ENCODE measurements at places on chromosomes 5 and 9.

DNA sequence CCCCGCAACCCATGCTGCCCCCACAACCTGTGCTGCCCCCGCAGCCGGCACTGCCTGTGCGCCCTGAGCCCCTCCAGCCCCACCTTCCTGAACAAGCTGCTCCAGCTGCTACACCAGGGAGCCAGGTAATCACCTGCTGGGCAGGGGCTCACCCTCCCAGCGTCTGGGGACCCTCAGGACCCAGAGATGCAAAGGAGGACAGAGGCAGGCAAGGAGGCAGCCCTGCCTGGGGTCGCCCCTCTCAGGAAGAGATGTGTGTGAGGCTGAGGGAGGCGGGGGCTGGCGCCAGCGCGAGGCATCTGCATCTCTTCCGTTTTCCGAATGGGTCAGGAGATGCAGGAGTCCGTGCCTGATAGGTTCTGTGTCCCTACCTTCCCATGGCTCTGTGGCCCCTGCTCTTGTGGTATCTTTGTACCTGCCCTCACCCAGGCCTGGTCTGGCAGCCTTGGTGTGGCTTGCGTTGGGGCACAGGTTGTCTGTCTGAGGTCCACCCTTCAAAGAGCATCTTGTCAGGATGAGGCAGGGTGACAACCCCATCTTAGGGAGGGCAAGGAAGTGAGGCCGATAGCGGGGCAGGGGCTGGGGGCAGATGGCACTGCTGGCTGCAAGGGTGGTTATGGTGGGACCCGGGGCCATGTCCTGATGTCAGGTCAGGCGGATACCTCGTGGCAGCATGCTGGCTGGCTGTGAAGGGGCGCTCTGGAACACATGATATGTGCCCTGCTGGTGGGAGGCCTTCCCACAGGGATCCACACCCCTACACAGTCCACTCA is 75.7 kb downstream of the WNK2 start:
- peak; percentile 74 for DNase-seq

GRCh38 chr9:17135295-17136160 is 688 bp downstream of the CNTLN start:
- DNase-seq = peak; percentile 90

DNA sequence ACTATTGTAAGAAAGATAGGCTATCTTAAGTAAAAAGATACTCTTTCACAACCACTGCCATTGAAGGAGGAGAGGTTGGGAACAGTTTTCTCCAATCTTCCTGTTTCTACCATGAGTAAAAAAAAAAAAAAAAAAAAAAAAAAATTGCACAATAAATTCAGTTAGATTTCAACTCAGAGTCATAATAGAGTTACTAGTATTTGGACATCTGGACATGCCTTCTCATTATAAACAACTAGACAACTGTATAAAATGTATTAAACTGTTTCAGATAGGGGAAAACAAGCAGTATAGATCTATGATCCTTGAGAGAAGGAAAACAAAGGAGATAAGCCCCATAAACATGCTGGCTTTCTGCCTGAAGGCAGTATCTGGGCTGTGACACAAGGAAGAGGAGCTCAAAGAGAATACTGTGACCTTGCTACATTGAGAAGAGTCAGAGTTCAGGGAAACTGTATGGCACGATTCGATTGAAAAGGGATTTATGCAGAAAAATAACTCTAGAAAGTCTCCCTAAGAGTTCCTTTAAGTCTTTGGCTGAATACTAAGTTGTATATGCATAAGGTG is 249.2 kb upstream of the POU5F2 start:
- no peak for DNase-seq

- no peak for DNase-seq
Observed at GRCh38 chr9:98488571-98489312, 220.0 kb downstream of the GABBR2 start.

DNA sequence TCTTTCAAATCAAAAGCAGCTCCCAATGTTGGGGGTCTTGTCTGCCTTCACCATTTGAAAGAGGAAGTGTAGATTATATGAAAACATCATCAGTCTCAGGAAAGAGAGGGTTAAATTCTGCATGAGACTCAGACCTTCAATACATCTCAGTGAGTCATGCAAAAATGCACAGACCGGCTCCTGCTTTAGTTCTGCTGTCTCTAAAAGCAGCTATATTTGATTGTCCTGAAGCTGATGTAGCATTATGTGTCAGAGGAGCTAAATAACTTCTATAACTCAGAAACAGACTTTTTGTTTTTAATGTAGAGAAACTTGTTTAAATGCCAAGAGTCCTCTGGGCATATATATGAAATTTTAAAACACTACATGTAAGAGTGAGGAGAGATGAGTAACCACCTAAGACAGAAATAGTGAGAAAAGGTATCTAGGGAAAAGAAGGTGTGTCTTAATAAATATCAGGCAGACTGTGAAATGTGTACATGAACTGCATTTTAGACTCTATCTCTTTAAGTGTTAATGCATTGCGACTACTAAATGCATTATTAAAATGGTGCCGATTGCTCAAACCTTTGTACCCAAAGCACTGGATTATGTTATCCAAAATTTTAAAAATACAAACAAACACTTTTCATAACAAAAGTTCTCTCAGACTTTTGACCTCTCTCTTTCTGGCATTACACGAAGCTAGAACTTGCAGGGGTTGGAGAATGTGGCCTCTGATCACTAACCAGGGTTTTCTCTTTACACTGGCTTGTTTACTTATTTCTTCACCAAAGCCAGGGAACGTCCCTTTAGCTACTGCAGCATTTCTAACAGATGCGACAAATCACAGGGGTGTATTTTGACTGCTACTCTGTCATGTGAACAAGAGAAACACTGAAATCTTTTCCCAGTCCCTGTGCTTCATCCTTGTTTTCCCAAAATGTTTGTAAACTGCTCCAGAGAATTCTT is 302.3 kb downstream of the ARL15 start:
- DNase-seq = no peak

DNA sequence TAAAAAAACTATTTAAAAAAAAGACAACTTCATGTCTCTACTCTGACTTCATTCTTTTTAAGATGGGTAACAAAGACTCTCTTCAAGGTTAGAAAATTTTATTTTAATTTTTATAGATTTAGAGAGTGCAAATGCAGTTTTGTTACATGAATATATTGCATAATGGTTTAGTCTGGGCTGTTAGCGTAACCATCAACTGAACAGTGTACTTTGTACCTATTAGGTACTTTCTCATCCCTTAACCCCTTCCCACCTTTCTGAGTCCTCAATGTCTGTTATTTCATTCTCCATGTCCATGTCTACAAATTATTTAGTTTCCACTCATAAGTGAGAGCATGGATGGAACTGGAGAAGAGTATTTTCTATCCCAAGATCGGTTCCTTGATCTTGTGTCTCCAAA is 16.8 kb downstream of the TLR4 start:
- DNase-seq = no peak

GRCh38 chr5:81242906-81243436 is 9.8 kb downstream of the CKMT2 start:
- DNase-seq = no peak
